ENCODE measurements at places on chromosomes 11 and 22.

DNA sequence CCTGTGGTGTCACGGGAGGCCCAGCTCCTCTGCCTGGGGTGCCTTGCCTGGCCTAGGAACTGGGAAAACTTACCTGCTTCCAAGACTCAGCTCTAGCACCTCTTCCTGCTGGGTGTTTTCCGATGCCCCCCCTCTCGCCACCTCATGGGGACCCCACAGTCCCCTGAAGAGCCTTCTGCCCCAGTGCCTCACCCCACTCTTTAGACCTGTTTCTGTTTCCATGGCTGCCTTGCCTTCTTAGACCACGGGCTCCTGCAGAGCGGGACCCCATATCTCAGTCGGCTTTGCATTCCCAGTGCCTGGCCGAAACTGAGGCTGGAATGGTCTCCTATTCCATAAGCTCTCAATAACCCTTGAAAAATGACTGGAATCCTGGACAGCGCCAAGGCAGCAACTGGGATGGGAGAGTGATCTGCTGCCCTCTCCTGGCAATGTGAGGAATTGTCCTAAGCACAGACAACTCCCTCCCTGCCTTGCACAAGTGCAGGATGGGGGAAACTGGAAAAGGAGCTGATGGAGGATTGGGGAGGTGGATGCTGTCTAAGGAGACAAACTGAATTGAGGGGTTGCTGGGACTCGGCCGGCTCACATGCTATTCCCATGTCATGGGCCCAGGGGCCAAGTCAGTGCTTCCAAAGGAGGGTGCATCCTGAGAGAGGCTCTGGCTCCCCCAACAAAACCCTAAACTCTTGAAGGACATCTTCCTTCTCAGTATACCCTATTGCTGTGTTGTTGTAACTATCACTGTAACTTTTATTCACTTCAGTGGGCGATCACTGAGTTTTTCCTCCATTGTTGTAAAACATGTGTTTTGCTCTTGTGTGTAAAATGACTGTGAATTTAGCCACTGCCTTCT is 26.6 kb upstream of the IL17RA start:
- no peak for DNase-seq

DNA sequence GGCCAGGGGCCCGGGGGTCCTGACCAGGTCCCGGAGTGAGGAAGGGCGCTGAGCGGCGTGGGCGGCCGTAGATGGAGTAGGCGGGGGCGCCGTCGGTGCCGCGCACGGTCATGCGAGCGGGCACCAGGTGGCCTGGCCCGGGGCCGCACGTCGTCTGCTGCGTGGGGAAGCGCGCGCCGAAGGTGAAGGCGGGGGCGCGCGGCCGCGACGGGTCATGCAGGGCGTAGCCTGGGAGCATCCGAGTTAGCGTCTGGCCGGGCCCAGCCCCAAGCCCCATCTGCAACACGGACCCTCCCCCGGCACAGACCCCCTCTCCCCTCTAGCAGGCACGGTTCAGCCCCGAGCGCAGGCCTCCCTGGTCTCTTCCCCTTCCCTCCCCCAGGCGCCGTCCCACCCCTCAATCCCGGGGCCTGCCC is 1.7 kb upstream of the TYMP start:
- DNase-seq: no peak

DNA sequence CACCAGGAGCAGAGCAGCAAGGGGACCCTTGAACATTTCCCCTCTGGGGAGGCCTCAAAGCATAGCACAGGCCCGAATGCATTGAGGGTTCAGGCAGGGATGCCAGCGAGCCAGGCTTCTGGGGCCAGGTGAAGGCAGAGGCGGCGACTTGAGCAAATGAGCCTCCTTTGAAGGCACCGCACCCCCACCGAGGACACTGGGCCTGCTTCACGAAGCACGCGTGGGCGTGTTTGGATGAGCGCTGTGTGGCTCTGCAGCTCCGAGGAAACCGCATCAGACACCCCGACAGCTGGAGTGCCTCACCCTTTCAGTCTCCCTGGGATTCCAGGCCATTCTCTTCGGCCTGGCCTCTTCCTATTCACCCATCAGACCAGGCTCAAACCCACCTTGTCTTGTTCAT is 301.8 kb downstream of the NTM start:
- DNase-seq: no peak

DNA sequence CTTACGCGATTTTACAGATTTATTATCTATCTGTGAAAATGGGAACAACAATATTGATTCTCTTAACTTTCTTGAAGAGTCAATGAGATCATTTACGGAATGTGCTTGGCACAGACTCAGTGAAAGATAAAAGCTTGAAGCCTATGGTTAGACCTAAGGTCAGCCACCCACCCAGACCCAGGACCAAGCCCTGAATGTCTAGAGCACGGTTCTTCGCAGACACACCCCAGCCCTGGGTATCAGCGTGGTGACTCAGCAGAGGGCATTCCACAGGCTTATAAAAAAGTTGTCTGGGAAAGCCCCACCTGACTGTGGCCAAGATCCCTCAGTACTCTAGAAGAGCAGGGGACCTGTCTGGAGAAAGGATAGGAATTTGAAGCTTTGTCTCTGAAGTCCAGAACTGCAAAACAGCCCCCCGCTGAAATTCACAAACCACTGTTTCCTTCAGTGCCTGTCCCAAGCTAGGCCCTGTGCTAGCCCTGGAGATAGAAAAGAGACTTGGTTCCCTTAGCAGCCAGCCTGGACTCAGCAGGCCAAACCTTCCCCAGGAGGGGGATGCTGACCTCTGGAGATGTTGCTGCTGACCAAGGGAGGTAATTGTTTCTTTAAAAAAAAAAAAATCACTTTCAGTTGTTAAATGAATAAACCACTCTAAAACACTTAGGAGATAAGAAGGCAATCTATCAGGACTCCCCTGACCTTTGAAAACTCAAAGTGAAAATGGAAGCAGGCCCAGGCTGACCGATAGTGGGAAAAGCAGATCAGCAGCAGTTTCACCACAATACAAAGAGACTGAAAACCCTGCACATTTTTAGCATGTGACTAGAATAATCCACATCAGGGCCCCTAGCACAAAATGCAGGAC is 114.0 kb downstream of the ABTB2 start:
- no peak for DNase-seq

- DNase-seq: no peak
Observed at GRCh38 chr22:27296091-27296675, 505.4 kb downstream of the MN1 start.

- DNase-seq: no peak
Observed at GRCh38 chr22:41074061-41074460, 18.3 kb upstream of the EP300 start.

DNA sequence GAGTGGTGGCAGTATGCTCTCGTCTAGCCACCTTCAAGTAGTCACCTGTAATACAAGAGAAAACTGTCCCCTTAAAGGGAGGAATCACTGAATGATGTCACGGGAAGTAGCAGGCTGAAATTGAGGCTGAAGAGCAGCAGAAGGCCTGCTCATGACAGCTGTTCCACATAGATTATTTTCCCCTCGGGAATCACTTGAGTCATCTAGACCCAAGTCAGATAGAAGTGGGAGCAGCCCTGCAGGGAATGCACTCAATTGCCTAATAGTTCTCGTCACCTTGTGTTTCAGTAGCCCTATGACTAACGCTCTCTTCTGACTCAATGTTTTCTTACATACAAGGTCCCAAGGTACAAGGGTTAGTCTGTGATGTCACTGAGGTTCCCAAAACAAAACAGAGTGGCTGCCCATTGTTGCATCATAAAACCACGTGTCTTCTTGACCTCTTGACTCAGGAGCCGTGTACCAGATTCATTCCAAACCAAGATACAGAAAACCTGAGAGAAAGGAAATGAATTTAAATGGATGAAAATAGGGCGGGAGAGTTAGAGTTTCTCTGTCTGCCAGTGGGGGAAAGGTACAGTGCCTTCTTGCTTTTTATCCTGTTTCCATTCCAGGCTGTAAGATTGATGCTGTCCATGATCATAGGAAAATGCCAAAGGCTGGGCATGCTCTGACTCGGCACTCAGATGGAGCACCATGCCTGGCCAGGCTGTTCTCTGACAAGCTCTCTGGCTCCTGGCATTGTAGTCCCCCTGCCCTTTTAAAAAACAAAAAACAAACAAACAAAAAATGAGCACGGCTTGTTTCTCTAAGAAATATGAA is 21.6 kb upstream of the C11orf96 start:
- no peak for DNase-seq

GRCh38 chr22:40635940-40636379 is 559 bp downstream of the MRTFA start:
- no peak for DNase-seq

GRCh38 chr11:125773516-125773915 is 5.1 kb downstream of the PATE2 start:
- no peak for DNase-seq

DNA sequence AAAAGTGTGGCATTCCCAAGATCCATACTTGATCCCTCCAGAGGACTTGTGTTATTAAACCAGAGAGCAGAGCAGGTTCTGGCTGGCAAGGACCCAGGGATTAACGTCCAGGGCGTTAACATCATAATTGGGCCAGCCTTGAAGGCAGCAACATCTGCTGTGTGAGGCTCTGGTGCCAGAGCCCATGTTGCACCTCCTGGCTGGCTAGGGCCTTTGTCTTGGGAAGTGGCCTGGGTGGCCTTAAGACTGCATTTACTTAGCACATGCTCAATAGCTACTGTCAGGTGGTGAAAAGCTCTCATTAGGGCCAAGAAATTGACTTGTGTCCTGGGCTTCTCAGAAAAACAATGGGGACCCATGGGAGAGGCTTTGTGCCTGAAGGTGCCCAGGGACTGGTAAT is 66.6 kb downstream of the CACNG2 start:
- DNase-seq: no peak

- DNase-seq: no peak
Observed at GRCh38 chr11:9562716-9563115, 10.8 kb upstream of the WEE1 start.

DNA sequence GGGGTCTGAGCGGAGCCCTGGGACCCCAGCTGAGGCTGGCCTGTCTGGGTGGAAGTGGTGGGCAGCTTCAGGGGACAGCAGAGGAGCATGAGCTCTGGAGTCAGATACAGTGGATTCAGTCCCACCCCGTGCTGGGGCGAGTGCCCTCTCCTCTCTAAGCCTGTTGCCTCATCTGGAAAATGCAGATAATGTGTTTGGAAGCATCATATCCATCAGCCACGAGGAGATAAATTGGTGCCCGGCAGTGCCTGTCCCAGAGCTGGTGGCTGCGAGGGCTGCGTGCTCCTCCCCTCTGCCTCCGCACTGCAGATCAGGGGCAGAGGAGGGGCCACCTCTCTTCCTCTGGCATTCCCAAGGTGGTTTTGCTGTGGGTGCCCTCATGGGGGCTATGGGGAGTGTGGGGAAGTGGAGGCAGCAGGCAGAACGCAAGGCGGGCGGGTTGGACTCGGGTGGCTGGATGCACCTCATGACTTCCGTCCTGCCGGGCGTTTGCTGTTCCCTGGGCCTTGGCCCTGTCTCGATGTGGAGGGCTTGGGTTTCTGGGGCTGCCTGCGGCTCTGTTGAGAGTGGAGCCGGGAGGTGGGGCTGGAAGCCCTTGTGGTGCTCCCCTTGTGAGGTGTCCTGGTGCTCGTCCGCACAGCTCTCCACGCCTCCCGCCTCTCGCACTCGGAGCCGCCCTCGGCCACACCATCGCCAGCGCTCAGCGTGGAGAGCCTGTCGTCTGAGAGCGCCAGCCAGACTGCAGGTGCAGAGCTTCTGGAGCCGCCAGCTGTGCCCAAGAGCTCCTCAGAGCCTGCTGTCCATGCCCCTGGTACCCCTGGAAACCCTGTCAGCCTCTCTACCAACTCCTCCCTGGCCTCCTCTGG is 20.9 kb downstream of the MICALL1 start:
- DNase-seq: no peak

DNA sequence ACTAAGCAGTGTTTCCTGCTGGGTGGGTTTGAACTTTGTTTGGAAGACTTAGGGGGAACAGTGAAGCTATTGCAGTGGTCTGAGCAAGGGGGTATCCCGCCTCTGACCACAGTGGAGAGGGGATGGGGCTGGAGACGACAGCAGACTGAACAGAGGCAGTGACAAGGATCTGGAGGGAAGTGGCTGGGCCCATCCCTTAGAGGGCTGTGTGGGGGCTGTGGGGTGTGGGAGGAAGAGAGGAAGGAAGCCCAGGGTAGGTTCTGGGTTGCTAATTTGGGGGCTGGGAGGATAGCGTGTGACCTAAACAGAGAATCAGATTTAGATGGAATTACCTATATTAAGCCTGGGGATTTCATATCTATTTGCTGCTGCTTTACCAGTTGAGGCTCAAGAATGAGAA is 70.7 kb downstream of the BMAL1 start:
- DNase-seq: no peak

DNA sequence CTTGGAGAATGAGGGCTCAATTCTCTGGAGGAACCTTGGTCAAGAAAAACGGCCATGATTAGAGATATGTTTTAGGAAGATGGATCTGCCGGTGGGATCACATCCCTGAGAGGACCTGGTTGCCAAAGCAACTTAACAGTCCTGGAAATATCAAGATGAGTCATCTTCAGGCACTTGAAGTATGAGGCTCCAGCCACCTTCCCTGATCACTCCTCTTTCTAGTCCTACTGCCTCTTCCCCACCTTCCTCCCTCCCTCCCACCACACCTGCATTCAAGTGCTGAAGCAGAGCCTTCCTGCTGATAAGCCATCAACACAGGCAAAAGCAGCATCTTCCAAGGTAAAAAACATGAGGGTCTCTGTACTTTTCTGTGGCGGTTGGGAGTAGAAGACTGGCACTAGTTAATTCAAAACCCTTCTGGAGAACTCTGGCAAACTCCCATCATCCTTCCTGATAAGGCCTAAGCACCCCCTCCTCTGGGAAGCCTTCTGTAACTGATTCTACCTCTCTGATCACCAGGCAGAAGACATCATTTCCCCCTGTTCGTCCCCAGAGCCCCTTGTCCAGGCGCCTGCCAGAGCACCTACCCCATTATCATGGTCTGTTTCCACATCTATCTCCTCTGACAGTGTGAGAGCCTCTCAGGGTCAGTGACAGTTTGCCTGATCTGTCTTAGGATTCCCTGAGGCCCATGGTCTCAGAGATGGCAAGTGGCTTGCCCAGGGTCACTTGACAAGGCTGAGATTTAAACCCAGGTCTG is 79.8 kb downstream of the CLPB start:
- DNase-seq: no peak

DNA sequence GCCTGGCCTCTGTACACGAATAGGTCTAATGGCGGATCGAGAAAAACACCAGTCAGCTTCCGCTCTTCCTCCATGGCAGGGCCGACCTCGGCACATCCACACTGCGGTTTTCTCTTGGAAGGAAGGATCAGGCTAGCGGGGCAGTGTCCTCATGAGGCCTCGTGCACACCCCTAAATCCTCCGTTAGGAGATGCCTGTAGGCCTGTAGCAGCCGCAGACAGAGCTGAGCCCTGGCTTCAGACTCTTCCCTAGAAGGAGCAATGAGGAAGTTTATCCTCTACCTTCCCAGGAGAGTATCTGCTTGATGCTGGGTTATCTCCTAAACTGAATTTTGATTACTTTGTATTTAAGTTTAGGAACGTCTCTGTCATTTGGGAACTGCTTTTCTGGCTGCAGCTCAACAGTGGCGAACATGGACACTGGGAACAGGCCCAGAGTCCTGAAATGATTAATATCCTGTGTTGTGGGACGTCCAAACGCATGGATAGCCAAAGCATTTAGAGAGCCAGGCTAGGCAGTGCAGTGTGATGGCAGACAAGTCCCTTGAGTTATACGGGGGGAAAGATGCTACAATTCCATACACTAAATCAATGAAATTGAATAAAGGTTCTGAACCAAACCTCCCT is 16.5 kb upstream of the BMAL1 start:
- DNase-seq: no peak
